ENCODE measurements at places on chromosomes 16 and 17.

DNA sequence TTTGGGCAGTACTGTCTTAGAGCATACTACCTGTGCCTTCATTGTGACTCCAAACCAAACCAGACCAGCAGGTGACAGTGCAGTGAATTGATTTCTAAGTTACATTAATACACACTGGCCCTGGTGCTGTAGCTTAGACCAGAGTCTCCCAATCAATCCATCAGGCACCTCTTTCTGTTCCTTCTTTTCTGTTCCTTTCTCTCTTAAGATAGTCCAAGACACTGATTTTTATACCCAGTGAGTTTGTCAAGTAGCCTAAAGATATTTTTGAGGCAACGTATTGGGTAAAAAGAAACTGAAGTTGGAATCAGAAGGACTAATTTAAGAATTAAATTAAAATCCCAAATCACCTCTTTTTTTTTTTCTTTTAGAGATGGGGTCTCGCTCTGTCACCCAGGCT lies 43.1 kb downstream of the ABAT start:
- no peak for DNase-seq

DNA sequence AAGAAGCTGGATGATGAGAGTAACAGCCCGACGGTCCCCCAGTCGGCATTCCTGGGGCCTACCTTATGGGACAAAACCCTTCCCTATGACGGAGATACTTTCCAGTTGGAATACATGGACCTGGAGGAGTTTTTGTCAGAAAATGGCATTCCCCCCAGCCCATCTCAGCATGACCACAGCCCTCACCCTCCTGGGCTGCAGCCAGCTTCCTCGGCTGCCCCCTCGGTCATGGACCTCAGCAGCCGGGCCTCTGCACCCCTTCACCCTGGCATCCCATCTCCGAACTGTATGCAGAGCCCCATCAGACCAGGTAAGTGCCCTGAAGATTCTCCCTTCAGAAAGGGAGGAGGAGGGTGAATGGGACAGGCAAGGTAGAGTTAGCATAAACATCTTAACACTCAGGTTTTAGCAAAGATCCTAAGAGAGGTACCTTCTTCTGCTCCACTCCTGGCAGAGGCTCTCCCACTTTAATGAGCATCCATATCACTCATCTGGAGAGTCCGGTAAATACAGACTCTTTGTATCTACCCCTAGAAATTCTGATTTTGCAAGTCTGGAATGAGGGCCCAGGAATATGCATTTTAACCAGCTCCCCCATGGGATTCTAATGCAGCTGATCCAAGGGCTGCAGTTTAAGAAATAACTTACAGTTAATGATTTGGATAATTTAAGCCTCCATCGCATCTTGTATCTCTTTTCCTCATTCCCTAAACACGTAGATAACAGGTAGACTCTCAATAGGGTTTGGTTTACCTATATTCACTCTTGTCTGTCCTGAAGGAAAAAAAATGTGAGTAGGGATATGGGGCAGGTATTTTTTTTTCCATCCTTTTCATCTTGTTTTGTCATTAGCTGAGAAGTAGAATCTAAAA lies 3.3 kb downstream of the HLF start:
- no peak for DNase-seq

DNA sequence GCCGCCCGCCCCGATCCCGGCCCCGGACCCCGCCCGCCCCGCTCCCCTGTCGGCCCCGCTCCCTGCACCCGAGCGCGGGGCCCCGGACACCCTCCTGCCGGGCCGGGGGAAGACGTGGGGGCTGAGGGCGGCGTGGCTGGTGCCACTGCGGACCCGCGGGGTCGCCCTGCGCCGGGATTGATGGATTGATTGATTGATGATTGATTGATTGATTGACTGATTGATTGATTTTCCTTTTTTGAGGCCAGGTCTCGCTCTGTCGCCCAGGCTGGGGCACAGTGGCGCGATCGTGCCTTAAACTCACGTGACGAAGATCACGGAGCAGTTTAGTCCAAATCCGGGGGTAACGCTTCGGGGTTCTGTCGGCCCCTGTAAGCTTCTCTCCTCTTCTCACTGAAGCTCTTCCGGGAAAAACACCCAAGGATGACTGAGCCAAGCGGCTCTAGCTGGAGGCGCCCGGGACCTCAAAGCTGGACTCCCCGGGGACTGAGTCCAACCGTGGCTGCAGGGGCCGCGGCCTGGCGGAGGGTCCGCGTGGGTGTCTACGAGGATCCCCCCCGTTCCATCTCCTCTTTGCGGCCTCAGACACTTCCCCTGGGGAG lies 40.2 kb upstream of the BHLHA9 start:
- no peak for DNase-seq

DNA sequence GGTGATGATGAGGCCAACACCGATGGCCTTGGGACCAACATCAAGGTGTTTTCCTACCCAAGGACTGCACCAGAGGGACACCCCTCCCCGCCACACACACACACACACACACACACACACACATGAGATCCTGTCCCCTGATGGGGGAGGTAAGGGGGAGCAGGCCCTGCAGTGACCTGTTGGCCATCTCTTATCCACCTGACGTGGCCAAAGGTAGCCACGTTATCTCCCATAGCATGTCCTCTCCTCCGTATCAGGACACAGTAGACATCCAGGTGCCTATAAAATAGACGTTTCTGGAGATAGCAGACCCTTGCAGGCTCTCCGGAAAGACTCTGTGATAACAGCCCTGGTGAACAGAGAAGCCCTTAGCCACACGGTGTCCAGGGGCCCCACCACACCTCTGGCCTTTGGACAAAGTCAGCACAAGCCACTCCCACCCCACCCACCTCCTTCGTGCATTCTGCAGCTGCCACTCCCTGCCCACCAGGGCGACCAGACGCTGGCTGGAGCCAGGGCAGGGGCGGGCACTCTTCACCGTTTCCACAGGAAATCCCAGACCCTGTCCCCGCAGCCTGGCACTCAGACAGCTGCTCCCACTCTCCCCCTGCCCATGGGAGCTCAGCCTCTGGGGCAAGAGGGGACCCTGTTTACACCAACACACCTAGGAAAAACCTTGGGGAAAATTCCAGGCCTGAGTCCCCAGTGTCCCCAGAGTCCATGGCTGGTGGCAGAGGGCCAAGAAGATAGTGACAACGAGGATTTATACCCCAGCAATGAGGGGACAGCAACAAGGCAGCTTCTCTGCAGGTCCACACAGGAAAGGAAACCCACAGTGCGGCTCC lies 15.4 kb upstream of the ENPP7 start:
- DNase-seq: no peak

DNA sequence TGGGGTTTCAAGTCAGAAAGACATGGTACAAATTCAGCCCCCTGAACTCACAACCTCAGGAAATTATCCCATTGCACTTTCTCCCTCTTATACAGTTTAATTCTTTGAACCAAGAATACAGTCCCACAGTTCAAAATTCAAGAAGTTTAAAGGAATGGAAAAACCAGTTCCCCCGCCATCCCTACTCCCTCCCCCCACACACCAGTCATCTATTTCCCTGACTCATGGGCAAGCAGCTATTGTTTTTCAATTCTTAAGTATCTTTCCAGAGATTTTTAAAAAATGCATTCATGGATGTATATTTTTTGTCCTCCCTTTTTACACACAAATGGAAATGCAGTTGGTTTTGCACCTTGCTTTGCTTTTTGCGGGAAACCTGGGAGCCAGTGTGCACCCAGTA lies 7.3 kb downstream of the SYCE1L start:
- no peak for DNase-seq

GRCh38 chr16:20944861-20945574 lies 44.4 kb downstream of the LYRM1 start:
- DNase-seq: peak; percentile 69

- DNase-seq: no peak
These were observed 268.8 kb downstream of the SNX29 start for GRCh38 chr16:12245088-12245920.

- no peak for DNase-seq
These were observed 121.1 kb downstream of the TMEM114 start for GRCh38 chr16:8469102-8469778.

GRCh38 chr16:54062361-54063278 lies 224.0 kb downstream of the IRX3 start:
- DNase-seq: no peak
